ENCODE measurements at places on chromosomes 5 and 9.
A peak's percentile ranks its signal among the peaks of the same experiment; 100 is the strongest.

GRCh38 chr9:131477367-131477766 is 25.4 kb upstream of the POMT1 start:
- DNase-seq, result no peak

GRCh38 chr9:96158909-96159575 is 142.9 kb downstream of the HSD17B3 start:
- no peak for DNase-seq

GRCh38 chr5:164742025-164742424 is 1236.6 kb downstream of the MAT2B start:
- no peak for DNase-seq

- no peak for DNase-seq
These were observed 30.7 kb upstream of the JADE2 start for GRCh38 chr5:134494780-134495179.

DNA sequence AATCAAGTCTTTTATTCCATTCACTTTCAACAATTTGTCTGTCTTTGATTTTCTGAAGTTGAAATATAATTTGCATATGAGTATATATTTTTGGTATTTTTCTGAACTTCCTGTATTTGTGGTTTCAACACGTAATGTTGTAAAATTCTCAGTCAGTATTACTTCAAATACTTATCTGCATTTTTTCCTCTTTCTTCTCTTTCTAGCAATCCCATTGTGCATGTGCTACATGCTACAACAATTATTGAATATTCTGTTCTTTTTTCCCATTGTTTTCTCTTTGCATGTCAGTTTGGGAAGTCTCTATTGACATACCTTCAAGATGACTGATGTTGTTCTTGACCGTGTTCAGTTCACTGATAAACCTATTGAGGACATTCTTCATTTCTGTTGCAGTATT is 5.6 kb upstream of the ANKRD18A start:
- no peak for DNase-seq

GRCh38 chr9:86355814-86356213 is 1.6 kb upstream of the TUT7 start:
- no peak for DNase-seq

DNA sequence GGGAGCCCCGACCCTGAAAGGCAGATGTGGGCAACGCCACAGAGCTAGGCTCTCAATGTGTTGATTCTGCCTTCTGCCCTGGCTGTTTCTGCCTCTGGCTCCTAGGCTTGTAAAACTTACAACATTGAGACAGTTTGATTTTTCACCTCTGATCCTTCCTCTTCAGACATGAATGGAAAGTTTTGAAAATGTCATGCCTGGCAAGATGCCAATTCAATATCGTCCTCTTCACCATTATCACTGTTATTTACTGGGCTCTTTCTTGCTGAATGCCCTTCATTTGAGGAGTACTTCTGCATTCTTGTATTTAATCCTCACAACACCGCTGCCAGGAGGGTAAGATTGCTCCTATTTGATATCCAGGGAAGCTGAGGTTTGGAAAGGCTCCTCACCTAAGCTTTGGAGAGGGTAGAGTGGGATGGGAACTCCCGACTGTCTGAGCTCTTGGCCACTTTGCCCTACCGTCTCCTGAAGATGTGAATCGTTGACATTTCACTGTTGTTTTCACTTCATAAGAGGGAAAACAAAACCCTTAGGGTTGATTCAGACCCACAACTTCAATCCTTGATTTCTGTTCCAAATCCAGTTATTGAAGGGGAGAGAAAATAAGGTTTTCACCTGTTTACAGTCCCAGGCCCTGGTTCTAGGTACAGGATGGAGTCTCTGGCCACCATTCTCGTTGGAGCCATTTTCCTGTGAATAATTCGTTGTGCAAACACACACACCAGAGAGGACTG is 12.7 kb upstream of the FGF1 start:
- DNase-seq, result no peak

- peak; percentile 84 for DNase-seq
These were observed 239.6 kb upstream of the TAS2R1 start for GRCh38 chr5:9869616-9870288.

DNA sequence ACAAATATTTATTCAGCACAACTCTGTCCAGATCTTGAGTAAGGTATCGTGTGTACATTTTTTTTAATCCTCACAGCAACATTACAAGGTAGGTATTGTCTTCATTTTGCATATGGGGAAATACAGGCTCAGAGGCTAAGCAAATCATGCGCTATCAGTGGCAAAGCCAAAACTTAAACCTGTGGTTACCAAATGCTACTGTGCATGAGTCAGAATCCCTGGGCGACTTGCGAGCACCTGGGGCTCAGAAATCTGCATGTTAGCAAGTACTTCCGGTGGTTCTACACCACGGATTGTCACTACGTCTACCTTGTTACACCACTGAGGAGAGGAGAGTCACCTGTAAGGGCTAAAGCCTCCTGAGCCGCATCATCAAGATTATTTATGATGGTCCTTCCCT is 21.3 kb downstream of the C5orf58 start:
- DNase-seq, result no peak

GRCh38 chr9:30670805-30671562 is 1713.5 kb upstream of the ACO1 start:
- no peak for DNase-seq

- DNase-seq, result peak; percentile 81
These were observed 13.0 kb downstream of the DNAJC18 start for GRCh38 chr5:139426203-139426885.

- no peak for DNase-seq
These were observed 31.5 kb upstream of the ALDH1A1 start for GRCh38 chr9:72984226-72984947.

DNA sequence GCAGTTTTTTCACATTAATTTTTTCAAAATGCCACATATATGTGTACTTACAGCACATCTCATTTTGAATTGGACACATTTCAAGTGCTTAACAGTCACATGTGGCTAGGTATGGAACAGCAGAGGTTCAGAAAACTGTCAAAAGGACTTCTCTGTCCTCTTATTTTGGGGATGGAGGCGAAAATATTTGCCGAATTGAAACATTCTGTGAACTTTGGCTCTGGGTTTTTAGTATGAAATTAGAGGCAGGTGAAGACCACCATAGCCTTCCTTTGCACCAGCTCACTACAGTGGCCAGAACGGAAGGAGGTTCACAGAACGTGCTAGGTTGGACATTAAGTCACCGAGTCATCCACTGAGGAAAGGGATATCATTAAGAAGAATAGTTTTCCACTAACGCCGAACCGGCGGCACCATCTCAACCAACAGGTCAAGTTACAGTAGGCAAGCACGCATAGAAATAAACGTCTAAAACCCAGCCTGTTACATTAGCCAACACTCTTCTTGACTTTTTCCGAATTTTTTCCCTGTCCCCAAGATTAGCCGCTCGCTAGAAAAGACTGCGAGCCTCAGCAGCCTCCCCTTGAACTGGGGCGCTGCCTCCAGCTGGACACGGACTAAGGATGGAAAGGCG is 1.8 kb upstream of the TLE4 start:
- no peak for DNase-seq

DNA sequence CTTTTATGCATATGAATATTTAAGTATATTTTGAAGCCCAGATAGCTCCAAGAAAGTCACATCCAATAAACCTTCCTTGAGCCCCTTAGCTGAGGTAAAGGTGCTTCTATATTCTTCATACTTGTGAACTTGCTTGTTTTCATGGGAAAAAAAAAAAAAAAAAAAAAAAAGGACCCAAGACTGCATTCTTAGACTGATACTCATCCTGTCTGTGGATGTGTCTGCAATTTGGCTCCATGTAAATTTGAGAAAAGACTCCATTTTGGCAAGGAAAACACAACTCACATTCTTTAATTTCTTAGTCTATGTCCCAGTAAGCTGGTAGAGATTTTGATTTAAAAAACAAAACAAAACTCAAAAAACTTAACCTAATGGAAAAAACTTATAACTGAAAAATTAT is 238.3 kb downstream of the FBXL17 start:
- peak; percentile 73 for DNase-seq

GRCh38 chr5:401146-402034 is 41.6 kb upstream of the EXOC3 start:
- no peak for DNase-seq

DNA sequence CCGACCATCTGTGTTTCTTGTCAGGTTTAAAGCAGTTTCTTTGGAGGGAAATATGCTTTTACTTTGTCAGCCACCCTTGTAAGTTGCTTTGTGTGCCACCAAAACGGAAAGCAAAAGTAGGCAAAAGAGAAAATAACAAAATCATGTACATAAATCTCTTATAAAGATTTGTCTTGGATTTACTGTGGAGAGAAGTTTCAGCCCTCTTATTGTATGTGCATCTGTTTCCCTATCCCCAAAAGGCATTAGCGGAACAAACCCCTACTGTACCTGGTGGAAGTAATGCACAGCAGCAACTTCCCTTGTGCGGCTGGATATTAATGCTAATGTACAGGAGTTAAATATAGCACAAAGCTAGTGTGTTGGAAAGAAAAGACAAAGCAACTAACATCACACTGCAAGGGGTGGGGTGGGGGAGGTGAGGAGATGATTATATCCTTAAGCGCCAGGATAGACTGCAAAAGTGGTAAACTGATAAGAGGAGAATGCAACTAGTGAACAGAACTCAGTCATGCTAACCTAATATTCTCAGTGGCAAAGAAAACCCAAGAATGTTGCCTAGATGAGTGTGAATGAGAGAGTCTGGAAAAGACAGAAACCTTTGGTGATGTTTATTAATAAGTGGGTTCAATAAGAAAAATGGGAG is 396.5 kb upstream of the MEF2C start:
- DNase-seq, result no peak

- DNase-seq, result peak; percentile 57
These were observed 219.3 kb downstream of the TSSK1B start for GRCh38 chr5:113215401-113216060.

GRCh38 chr9:69605406-69605805 is 66.8 kb downstream of the APBA1 start:
- no peak for DNase-seq

DNA sequence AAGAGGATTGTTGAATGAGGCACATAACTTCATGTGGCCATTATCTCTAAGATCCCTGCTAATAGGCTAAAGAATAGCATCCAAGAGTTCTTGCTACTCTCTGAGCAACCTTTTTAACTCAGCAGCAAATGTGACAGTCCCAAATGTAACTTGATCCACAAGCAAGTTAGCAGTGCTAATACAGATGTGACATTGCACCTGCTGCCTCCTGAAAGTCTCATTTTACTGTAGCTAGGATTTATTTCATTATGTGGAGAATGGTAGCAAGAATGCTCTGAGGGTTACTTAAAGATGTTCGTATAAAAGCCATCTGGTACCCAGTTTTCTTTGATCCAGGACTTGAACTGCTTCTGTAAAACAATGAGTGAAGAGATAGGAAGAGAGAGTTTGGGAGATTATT is 45.8 kb downstream of the CDH10 start:
- DNase-seq, result no peak

GRCh38 chr9:32384002-32384363 is 460 bp upstream of the ACO1 start:
- no peak for DNase-seq

GRCh38 chr5:1643651-1644392 is 120.1 kb upstream of the LPCAT1 start:
- DNase-seq, result no peak

DNA sequence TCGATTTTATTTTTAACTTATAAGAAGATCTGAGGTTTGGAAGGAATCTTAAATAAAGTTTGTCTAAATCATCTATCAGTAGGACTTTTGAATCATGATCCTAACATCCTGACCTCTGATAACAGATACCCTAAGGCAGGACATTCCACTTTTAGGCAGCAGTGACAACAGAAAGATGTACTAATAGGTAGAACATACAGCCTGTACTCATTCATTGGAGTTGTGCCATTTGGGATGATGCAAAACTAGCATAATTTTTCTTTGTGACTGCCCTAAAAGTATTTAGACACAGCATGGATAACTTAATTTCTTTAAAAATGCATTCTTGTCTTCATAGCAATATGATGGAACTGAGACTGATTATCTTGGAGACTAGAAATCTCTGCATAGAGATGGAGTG is 39.7 kb downstream of the CDC42SE2 start:
- DNase-seq, result peak; percentile 82

DNA sequence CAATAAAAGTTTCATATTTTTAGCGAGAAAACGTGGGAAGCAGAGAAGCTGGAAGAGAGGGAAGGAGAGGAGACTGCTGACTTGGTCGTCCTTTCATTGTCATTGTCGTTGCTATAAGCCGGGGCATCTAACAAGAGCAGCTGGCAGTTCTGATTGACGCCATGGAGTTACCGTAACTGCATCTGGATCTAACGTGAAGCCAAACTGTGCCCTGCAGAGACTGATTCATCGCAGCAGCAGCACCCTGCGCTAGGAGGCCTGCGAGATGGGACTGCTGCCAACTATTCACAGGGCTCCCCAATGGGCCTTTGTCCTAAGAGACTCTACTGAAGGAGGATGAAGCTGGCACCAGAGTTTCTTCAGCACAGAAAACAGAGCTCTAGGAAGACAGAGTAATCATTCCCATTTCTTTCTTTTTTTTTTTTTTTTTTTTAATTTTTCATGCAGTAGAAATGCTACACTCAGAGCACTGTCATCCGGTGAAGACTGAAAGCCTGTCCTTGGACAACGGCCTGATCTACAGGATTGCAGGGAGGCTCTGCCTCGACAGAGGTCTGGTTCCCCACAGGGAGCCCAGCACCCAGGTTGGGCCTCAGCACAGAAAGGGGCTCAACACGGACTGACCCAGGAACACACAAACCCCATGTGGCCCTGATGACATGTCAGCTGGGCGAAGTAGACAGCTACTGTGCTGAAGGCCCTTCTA is 47.8 kb downstream of the RETREG1 start:
- no peak for DNase-seq

DNA sequence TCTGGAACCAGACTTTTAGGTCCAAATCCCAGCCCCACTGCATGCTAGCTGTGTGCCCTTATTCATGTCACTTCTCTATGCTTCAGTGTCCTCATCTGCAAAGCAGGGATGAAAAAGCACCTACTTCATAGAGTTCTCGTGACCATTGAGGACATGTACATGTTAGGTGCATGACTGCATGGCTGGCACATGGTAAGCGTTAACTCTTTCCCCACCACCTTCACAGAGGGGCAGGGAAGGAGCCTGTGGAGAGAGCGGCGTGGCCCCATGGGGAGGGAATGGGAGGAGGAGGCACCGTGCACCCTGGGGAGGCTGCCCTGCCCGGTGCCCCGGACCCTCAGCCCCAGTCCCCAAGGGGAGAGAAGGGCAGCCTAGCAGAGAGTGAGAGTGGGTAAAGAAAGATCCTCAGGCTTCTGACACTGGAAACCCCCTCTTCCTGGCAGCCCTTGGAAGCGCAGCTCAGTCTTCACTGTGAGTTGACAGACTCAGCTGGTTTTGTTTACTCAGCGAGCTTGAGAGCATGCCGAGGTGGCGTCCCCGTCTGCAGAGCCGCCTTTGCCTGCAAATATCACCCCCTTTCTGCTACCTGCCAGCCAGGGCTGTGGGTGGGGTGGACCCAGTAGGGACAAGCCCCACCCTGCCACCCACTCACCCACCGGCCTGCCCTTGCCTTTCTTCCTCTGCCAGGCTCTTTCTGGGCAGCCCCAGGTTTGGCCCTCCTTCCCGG is 10.6 kb upstream of the ANGPTL2 start:
- peak; percentile 61 for DNase-seq

DNA sequence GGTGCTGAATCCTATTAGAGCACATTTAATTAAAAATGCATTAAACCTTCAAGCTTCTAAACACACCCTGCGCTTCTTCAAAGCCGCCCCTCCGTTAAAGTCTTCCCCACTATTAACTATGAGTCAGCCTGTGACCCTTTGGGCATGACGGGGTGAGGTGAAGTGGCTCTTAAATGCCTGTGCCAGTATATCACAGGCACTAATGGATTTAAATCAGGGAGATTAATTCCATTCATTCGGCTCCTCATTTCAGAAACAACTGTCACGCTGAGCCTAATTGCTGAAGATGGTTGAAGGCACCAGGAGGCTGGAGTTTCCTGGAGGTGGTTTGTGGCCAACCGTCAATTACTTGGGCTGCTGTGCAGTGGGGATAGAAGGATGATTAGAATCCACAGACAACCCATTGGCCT is 192.6 kb upstream of the MSX2 start:
- peak; percentile 8 for DNase-seq

Measured in fibroblast of skin of right biceps (primary cell).